Daoy (cell line): ENCODE measurements at places on chromosomes 11 and 22.

DNA sequence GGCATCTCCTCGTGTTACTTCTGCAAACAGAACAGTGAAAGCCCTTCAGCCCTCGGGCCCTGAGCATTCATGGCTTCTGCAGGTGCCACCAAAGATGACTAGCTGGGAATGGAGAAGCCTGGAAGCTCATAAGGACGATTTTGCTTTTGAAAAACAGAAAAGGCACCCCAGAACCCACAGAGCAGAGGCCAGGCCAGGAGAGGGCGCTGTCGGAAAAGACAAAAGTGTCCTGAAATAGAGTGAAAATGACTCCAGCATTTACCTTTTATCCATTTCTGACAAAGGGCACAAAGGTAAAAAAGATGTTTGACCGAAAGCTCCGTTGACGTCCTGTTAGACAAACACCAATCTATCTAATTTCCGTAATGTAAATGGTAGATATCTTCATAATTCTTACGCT, 37.6 kb downstream of the ZNF195 start:
- peak; percentile 36 for DNase-seq

GRCh38 chr22:31753005-31753633, 700 bp upstream of the DEPDC5 start:
- DNase-seq, result peak; percentile 25

DNA sequence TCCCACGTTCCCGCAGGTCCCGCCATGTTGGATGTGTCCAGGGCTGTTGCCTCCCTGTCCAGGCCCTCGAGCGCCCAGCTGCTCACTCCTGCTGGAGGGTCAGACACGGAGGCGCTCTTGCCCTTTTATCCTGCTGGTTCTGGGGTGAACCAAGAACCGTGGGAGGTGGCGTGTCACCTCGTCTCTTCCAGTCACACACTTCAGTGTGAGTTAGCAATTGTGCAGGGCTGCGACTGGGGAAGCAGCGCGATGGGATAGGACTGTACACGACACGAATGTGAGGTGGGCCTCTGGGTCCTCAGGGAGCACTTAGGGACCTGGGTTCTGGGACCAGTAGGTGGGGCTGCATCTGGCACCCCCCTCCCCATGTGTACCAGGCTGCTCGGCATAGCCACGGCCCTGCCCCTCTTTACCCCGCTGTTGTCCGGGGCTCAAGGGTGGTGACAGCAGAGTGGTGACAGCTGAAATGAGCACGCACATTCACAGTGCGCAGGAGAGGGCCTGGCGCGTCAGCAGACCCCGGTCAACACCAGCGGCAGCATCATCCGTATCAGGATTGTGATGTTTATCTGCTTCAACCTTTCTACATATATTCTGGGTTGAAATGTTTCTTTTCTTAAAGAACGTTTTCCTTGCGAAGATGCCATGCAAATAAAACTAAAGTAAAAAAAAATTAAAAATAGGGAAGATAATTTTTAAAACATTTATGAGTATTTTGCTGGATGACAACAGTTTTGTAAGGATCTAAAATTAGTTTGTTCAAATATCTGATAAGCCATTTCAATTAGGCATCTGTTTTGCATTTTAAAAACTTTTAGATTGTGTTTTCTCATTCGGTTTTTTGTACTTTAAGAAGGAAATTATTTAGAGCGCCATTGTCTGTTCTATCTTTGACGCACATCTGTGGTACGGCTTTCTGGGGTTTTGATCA, 210.7 kb downstream of the TBC1D22A start:
- DNase-seq, result no peak

DNA sequence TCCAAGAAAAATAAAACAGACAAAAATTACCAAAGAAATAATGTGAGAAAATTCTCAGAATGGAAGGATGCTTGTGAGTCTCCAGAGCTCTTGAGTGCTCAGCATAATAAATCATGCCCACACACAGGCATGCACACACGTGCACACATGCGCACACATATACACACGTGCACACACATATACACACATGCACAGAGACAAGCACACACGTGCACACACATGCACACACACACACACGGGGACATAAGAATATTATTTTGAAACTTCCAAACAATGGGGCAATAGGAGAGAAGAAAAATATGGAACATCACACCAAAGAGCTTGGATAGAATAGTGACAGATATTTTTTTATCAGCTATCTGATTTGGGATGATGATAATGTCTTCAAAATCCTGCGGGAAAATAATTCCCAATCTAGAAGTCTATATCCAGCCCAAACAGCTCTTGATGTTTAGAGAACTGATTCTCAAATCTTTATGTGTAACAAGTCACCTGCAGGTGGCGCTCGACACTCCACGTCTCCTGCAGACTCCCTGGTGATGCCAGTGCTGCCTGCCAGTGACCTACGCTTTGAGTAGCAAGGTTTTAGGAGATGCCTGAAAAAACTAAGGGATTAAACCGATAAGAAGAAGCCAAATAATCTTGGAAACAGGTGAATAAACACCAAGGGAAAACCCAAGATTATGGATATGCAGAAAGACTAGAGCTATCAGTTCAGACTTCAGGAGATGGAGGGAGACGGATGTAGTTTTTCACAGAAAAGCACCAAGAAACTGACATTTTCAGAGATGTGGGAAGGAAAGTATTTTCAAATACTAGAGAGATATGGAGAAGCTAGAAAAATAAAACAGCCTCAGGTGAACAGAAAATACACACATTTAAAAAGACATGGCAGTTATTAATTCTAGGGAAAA, 743.6 kb downstream of the ETS1 start:
- DNase-seq, result peak; percentile 72

DNA sequence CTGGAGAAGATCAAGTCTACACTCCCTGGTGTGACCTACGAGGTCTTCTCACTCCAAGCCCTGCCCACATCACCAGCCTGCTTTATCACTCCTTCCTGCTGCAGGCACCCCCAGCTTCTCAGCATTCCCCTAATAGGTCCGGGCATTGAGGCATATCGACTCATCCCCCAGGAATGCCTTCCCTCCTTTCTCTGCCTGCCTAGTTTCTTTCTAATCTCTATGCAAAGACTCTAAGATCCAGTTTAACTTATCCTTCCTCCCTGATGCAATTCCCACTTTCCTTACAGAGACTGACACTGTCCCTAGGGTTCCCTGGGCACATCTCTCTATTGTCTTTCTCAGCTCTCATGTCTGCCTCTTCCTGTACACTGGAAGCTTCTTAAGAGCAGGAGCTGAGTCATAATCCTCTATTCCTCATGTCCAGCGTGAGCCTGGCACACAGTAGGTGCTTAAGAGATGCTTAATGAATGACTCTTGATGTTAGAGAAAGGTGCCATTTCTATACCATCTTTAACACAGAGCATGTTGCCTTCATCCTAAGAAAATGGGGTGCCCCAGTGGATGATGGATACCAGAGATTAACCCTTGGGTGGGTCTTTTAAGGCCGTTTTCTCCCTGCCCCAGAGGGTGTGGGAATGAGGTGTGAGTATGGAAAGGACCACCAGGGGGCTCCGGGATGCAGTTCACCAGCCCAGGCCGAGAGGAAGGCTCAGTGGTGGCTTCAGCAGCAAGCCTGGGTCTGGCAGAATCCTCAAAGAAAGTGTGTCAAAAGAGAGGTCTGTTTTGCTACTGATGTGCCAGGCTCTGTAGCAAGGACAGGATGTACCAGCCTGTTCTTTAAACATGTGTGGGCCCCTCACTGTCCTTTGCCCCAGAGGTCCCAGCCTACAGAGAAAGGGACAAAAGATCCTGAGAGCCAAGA, 34.7 kb downstream of the PARVA start:
- DNase-seq, result peak; percentile 90

GRCh38 chr11:114171257-114172054, 111.9 kb downstream of the ZBTB16 start:
- DNase-seq, result no peak

DNA sequence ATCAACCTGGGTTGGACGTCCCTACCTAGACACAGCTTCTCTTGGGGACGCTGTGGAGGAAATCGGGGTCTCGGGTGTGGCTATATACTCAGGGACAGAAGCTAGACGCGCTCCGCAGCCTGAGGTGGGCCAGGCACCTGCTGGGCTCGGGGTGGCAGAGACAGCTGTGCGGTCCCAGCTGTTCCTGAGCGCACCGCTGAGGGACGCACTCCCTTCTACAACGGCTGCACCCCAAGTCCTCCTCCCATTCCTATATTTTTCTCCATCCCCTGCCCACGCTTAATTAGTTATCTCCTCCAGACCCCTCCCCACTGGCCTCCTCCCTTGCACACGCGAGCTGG, 188 bp upstream of the MTNR1B start:
- no peak for DNase-seq

DNA sequence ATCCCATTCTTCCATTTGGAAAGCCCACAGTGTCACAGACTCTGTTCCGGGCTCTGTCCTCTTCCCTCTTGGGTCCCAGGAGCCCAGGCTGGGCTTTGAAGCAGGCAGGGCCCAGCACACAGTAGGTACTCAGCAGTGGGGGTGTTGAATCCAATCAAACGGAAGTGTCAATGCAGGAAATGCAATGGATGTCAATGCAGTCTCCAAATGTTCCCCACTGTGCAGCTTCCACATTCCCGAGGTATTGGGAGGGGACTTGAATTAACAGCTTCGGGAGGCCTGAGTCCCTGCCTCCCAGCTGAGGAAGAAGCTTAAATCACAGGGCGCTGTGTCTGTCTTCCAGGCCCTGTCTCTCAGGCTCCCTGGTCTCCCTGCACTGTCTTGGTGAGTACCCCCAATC, 21.8 kb upstream of the SMIM35 start:
- DNase-seq, result no peak

- DNase-seq, result no peak
Measured at GRCh38 chr11:67441098-67441563, 2.1 kb downstream of the CORO1B start.

DNA sequence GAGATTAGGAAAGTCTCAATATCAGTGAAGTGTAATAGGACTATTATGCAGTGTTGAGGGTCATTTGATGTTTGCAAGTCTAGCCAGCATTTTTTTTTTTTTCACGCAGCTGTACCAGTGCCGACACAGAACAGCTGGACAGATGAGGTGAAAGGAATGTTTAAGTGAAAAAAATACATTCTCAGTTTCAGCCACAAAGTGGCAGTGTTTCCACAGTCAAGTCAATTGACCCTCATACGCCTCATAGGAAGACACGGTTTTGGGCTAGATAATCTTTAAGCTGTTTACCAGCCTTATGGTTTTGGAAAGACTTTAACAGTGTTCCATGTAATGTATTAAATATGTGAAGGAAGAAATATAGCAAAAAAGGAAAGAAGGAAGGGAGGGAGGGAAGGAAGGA, 349.9 kb upstream of the ANO3 start:
- DNase-seq, result peak; percentile 8

DNA sequence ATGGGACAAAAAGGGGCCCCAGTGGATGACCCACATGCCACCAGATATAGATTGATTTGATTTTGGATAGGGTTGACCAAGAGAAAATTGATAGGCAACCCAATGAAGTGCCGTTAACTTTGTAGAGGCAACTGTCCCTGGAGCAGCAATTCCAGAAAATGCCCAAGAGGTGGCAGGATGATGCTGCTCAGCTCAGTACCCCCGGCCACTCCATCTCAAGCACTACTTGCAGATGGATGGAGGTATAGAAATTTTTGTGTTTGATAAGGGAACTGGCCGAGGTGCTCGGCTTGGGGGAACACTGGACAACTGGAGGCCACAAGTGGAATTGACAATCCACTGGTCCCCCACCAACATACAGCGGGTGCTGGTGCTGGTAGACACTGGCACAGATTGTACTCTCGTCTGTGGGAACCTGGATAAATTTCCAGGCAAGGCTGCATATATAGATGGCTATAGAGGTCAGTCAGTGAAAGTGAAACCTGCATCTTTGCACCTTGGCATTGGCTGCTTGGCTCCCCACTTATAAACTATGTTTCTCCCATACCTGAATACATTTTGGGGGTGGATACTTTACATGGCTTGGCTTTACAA, 86.3 kb downstream of the CCDC83 start:
- peak; percentile 50 for DNase-seq

- DNase-seq, result no peak
Measured at GRCh38 chr22:28143241-28143865, 224.3 kb upstream of the PITPNB start.

- DNase-seq, result no peak
Measured at GRCh38 chr22:43216738-43217137, 29.8 kb upstream of the TTLL12 start.
